ENCODE measurements at places on chromosomes 7 and 10. TPM values are rescaled to one million over a fixed set of nuclear protein-coding genes. Genes with fewer than 3 reads are reported as not detected.
A peak's percentile ranks its signal among the peaks of the same experiment; 100 is the strongest.

The ADARB2 gene
- total RNA-seq, result 2.0 TPM

The SEMA3D gene
- total RNA-seq, result 2.1 TPM

The RGR gene
- not detected for total RNA-seq

The GATA3 gene
- not detected for total RNA-seq

The AS3MT gene
- total RNA-seq, result 1.5 TPM

The CFTR gene
- total RNA-seq, result 2.4 TPM

The HOXA6 gene
- total RNA-seq, result 1.9 TPM

The MKI67 gene
- 1.0 TPM for total RNA-seq

The TEX36 gene
- total RNA-seq, result not detected

The ASAH2 gene
- 0.48 TPM for total RNA-seq

DNA sequence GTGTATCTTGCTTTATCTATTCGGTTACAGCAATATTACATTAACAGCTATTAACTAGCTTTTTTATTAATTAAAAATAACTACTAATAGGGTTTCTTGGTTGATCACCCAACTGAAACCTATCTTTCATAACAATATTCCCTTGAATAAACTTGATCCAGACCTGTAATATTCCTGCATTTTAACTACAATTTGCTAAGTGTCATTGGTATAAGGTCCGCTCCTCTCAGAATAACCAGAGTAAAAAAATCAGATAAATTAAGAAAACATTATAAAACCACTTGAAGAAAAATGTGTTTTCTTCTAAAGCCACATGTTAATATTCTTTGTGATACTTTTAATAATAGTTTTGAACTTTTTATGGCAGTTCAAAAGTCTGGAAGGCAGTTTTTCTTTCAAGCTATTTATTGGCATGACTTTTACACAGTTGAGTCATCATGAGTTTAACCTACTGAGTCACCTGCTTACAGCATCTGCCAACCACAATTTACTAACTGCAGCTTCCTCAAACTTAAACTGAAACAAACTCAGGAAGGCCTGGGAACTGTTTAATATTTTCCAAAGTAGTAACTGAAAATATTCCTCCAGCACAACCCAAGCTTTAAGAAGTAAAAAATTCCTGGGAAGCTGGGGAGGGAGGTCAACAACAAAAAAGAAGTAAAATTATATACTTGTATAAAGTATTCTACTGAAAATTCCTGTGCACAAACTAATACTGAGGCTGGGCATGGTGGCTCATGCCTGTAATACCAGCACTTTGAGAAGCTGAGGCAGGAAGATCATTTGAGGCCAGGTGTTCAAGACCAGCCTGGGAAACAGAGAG, 103.2 kb downstream of the NRBF2 start:
- no peak for DNase-seq

GRCh38 chr10:117197189-117197588, at the start of gene KCNK18:
KCNK18 (plus strand) TSS chr10:117197489; CDS start chr10:117197489, 0 bp downstream.
- DNase-seq, result no peak

GRCh38 chr10:117796130-117796745, 250.5 kb downstream of the RAB11FIP2 start:
- DNase-seq, result no peak

DNA sequence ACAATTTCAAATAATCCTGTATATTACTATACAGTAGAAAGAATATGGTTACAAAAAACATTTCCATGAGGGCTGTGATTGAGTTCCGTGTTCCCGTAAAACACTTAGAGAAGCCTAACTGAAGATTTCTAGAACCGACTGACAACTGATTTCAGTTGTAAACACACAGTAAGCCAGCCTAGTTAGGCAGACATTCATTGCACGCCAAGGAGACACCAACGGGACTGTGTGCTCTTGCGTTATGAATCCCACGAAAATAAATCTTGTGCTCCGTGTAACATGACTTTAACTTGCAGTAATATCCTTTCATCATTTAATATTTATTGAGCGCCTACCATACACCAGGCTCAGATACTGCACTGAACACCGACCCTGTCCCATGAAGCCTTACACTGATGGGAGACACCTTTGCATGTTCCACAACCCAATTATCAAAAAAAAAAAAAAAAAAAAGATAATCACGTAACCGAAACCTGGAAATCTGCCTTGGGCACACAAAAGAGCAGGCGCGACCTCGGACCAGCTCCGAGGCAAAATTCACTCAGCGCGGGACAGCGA, 420 bp upstream of the KLHL7 start:
- DNase-seq, result no peak

DNA sequence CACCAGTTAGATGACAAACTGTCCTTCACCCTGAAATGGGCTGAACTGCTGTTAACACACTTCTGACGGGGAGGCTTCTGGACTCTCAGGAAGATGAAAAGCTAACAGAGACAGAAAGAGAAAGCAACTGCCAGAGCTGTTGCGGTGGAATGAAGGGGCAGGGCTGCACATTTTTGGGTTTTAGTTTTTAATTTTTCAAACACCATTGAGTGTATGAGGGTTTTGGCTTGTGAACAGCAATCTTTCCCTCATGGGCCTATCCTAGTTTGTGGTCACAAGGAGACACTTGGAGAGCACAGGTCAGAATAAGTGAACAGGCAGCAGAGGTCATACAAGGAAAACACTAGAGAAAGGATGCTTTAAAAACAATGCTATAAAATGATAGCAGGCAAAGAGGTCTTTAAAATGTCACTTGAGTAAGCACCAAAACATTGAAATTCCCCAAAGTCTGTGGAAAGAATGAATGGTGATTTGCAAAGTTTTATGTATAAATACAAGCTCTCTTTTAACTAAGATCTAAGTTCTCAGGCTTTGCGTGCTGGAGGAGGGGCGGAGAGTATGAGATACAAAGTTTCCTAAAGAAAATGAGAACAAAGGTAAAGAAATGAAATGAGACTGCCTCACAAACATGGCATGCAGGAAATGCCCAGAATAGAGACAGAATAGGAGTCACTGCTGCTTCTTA, 101.4 kb upstream of the GLI3 start:
- DNase-seq, result no peak

DNA sequence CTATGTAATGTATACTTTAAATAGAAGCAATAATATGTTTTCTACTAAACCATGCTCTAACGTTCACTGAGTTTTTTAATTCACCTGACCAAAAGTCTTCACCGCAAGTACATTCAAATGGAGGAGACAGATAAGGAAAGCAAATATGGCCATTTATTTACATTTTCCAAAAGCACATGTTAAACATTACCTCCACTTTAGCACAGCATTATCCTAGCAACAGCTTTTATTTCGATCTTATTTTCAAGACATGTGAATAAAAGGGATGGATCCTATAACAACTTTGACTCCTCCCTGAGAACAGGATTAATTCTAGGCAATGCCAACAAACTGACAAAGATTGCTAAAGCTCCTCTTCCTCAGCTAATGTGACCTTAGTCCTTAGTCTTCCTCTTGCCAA, 11.5 kb upstream of the GRM8 start:
- DNase-seq, result no peak

DNA sequence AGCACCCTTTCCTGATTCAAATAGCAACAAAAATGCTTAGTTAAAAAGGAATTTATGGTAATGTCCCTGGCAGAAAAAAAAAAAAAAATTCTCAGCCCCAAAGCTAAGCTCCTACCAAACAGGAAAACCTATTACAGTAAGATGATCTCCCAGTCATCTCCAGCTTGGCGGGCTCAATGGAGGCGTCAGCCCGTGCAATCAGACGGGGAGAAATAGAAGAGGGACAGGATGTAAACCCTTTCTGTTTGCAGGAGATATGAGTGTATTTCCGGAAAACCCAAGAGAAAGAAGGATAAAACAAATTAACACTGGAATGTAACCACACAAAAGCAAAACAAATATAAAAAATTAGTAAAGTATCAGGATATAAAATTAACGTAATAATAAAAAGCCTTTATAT, 242.8 kb downstream of the TCERG1L start:
- DNase-seq, result no peak

- DNase-seq, result no peak
These were observed 139.9 kb downstream of the SH3PXD2A start for GRCh38 chr10:103715430-103715829.

DNA sequence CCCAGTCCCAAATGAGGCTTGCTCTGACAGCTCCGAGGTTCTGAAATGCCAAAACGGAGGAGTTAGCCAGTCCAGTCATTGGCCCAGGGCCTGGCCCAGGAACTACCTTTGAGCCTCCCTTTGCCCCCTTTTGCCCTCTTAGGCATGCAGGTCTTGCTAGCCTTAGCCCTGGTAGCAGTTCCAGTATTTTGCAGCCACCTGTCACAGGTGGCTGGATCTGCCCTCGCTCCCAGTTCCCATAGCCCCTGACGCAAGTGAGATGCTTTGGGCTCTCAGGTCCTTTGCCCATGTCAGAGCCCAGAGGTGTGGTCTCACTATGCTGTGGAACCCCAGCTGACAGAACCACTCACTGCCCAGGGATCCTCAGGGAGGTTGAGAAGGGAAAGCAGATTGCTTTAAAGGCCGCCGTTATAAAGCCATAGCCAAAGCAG, 42.0 kb downstream of the GPRIN2 start:
- DNase-seq, result peak; percentile 27

- no peak for DNase-seq
These were observed 25.4 kb upstream of the GPAM start for GRCh38 chr10:112208997-112209396.

DNA sequence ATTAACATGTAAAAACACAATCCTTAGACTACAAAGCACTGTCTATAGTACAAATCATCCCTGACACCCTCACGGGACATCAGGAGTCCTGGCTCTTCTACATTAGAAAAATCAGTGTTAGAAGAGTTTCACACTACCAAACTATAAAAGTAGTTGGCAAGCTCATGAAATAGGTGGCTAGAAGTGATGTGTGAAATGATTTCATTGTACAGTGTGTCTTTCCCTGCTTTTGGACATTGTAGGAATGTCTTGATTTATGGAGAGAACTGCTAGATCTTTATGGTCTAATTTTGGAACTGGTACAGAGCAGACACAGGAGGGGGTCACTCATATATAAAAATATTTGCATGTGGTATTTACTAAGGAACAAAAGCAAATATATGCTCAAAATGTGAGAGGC, 33.2 kb downstream of the SEMA3A start:
- DNase-seq, result no peak

- DNase-seq, result no peak
These were observed 21.9 kb downstream of the ADCY1 start for GRCh38 chr7:45595809-45596664.

DNA sequence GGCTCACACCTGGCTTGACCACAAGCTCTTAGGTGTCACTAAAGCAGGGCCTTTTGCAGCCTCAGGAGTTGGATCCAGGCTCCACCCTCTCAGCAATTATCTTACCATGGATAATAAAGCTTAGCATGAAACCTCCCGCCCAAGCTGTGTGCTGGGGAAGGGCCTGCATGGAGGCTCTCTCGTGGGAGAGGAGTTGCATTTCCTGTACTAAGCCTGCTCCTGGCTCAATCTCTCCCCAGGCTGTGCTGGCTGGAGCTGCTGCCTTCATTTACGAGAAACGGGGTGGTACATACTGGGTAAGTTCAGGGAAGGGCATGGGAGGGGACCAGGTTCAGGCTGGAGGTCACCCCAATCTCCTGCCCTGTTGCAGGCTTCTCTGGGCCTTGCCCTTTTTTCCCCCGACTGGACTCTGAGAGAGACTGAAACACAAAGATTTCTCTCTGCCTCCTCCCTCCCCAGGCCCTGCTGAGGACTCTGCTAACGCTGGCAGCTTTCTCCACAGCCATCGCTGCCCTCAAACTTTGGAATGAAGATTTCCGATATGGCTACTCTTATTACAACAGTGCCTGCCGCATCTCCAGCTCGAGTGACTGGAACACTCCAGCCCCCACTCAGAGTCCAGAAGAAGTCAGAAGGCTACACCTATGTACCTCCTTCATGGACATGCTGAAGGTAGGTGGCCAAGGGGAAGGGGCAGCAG, 2.7 kb downstream of the TMEM176A start:
- no peak for DNase-seq

DNA sequence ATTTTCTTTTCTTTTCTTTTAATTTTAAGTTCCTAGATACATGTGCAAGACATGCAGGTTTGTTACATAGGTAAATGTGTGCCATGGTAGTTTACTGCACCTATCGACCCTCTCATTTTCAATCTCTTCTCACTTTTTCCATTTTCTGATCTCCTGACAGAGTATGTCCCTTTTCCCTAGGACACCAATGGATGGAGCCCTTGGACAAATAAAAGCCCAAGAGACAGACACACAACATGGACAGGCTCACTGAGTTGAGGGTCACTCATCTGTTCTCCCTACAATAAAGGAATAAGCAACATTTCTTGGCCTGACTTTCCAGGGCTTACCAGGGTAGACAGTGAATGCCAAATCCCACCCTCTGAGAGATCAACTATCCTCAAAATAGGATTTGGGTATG, 15.2 kb upstream of the UBE2D1 start:
- DNase-seq, result no peak

DNA sequence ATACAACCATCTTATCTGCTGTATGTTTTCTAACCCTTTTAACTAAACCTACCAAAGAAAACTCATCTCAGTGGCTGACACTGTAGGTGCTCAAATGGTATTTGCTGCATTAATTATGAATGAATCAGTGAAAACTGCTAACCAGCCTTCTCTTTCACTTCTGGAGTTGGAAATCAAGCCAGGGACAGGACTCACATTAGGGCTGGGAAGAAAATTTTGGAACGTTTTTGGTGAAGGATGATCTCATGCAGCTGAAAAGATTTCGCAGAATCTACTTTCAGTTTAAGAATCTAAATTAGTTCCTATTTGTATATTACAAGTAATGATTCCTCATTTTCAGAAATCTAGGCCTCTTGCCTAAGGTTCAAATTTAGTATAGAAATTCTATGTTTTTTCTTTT, 12.9 kb downstream of the MTPN start:
- DNase-seq, result no peak

DNA sequence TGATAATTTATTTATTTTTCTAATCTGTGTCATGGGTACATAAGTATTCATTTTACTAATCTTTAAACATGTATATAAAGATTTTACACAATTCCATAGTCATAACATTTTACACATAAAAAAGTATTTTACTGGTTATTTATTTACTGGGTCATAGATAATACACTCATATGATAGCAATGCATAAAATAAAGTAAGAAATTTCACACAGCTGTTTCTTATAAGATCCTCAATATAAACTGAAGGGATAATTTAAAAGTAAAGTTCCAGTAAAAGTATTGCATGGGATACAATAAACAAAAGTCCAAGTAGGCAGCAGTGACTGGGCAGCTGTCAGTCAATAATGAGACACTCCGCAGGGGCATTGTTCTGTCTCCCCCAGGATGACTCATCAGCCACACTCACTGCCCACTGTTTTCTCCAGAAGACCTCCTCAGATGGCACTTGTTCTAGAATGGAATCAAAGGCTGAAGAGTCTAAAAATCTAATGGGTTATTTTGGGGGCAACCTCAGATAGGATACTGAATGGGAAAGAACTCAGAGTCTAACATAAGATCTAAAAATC, 32.7 kb downstream of the DPY19L1 start:
- DNase-seq, result no peak

All from ovary (tissue), 10 donors.